Activated T-cell treated with anti-CD3 and anti-CD28 coated beads, Interleukin-2, amount 50 U/mL, for 72 hours (primary cell): ENCODE measurements at places on chromosomes 3 and 15. TPM values are rescaled to one million over a fixed set of nuclear protein-coding genes. Genes with fewer than 3 reads are reported as not detected.
A peak's percentile ranks its signal among the peaks of the same experiment; 100 is the strongest.

The DNAJA4 gene
- total RNA-seq: 36.4 TPM

DNA sequence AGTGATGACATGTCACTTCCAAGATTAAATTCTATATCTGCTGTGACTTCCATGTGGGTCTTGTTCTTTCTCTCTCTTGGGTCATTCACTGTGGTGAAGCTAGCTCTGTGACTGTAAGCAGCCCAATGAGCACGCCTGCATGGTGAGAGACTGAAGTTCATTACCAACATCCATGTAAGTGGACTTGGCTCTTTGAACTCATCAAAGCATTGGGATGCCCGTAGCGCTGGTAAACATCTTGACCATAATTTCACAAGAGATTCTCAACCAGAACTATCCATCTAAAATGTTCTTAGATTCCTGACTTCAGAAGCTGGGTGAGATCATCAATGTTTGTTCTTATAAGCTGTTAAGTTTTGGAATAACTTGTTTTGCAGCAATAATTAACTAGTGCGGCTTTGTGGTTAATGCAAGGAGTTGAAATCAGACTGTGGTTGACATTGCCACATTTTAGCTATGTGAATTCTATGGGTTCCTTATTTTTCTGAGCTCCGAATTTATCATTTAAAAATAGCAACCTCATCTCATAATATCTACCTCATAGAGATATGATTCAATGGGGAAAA lies 31.6 kb upstream of the LRRC3B start:
- DNase-seq: no peak

GRCh38 chr3:68757157-68757556 lies 175.2 kb downstream of the TAFA4 start:
- no peak for DNase-seq

DNA sequence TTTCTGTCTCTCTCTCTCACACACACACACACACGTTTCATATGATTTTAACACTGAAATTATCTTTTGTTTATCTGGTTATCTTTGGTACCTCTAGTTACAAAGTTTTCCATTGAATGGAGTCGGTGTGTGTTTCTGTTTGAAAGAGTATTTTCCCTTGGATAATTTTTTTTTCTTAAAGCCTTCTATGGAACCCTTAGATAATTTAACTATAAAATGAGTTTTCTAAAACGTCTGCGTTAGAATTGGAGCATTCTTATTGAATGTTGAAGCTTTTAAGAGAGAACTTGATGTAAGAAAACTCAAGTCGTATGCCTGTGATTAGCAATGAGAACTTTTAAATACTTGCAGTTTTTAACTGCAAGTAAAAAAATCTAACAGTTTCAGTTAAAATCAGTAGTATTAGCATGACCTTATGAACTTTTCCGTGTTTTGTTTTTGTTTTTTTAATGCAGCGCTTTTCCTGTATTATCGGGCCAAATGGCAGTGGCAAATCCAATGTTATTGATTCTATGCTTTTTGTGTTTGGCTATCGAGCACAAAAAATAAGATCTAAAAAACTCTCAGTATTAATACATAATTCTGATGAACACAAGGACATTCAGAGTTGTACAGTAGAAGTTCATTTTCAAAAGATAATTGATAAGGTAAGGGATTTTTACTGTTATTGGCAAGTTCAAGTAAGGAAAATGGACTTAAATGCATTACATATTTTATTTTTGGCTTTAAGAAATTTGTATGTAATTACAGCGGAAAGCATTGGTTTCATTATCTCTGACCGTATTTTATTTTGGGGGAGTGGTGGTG lies 3.0 kb downstream of the SMC4 start:
- no peak for DNase-seq

DNA sequence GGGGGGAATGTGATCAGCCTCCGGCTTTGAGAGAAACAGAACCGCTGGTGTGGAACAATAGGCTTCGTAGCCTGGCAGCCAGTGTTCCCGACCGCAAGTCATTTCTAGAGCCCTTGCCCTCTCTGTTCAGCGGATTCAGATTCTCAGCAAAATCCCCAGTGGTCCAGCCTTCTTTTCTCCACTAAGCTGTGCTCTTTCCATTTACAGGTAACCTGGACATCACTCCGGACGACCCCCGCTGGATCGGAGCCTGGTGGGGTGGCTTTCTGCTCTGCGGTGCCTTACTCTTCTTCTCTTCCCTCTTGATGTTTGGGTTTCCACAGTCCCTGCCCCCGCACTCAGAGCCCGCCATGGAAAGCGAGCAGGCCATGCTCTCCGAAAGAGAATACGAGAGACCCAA lies 250.6 kb downstream of the SLCO3A1 start:
- DNase-seq: no peak

- no peak for DNase-seq
Measured at GRCh38 chr3:24810881-24811280, 316.2 kb upstream of the THRB start.

DNA sequence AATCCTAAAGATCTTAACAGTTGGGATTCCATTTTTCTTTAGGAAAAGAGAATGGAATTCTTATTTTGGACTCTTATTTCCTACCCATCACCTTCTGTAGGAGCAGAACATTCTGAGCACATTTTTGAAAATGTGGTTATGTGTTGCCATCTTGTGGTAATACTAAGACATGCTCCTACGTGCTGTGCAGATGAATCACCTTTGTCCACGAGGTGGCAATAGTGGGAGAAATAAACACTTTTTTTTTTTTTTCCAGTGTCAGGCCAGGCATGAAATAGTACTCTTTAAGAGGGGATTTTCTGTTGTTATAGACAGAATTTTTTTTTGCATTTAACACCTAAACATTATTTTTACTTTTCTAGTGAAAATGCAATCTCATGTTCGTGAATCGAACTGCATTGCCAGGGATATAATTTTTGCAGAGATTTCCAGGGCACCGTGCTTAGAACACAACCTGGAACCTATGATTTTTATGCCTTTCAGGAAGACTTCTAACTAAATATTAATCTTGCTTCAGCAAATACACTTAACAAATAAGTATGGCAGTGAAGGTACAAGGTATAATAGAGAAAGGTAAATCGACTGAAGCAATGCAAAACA lies 196.6 kb downstream of the GAP43 start:
- DNase-seq: peak; percentile 54

DNA sequence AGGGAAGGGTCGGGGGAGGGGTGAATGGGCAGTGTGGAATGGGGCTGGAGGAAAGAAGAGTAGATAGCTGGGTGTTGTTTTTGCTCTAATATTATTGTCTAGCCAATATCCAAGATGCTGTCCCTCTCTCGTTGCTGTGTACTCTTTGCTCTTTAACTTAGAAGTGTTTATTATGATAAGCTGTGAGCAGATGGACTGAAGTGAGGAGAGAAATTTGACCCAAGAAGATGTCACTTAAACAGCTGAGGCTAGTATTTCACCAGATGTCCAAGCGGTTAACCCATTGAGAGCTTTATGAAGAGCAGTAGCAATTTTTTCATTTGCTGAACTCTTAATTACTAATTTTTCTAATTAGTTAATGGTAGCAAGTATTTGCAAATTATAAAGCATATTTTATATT lies 212.2 kb upstream of the TP63 start:
- DNase-seq: no peak
